Stimulated activated memory B cell treated with anti-CD40 and anti-IgM and Interleukin-4, amounts not matched to agents 10 μg/mL and 1 μg/mL and 100 μg/mL, for 72 hours (primary cell): ENCODE measurements at places on chromosomes 1 and 21.

DNA sequence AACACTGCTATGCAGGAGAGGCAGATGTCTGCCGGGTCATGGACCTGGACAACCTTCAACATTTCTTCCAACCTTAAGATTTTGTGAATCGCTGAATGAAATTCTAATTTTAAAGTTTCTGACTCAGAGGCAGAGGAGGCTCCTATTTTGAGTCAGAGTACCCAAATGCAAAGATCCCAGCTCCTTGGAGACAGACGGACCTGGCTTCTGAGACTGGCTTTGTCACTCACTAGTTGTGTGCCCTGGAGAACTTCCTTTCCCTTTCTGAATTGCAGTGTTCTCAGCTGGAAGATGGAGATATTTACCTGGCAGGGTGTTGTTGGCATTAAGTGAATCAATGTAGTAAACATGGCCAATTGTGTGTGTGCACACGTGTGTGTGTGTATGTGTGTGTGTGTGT is 51.9 kb downstream of the IER5 start:
- peak; percentile 39 for ATAC-seq
- peaks cover 74% of the 10 kb centered on the region for H3K4me1 ChIP-seq
- peaks cover 9% of the 10 kb centered on the region for H3K36me3 ChIP-seq
- H3K4me3 ChIP-seq, result peak overlapping the region; percentile 12
- peak overlapping the region; percentile 100 for H3K27ac ChIP-seq

DNA sequence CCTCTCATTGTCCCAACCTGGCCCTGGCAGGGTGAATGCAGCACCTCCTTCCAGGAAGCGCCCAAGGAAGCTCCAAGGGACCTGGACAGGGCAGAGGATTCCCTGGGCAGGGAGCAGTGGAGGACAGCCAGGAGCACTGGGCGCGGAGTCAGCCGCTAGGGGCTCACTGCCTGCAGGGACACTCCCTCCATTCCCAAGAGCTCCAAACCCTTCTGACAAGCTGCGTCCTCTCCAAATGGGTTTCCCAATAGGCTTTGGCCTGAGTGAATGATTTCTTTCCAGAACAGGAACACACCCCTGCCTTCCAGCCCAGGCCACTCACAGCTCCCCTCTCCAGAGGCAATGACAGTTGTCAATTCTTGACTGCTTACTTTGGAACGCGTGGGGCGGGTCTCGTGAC is 128.5 kb upstream of the EDN2 start:
- H3K27ac ChIP-seq, result no peak overlapping the region
- no peak overlapping the region for H3K4me3 ChIP-seq
- H3K36me3 ChIP-seq, result peaks cover 50% of the 10 kb centered on the region
- ATAC-seq, result no peak
- no peaks in the 10 kb centered on the region for H3K27me3 ChIP-seq
- peaks cover 32% of the 10 kb centered on the region for H3K4me1 ChIP-seq

- peak overlapping the region; percentile 91 for H3K4me3 ChIP-seq
- H3K27me3 ChIP-seq, result no peaks in the 10 kb centered on the region
- peaks cover 37% of the 10 kb centered on the region for H3K36me3 ChIP-seq
- ATAC-seq, result no peak
- peak overlapping the region; percentile 82 for H3K27ac ChIP-seq
These were observed 1.7 kb downstream of the DHCR24 start for GRCh38 chr1:54885237-54885679.

GRCh38 chr1:78840453-78841271 is 165.9 kb downstream of the ADGRL4 start:
- no peak for ATAC-seq
- no peaks in the 10 kb centered on the region for H3K4me1 ChIP-seq
- H3K4me3 ChIP-seq, result no peak overlapping the region
- H3K27ac ChIP-seq, result no peak overlapping the region

DNA sequence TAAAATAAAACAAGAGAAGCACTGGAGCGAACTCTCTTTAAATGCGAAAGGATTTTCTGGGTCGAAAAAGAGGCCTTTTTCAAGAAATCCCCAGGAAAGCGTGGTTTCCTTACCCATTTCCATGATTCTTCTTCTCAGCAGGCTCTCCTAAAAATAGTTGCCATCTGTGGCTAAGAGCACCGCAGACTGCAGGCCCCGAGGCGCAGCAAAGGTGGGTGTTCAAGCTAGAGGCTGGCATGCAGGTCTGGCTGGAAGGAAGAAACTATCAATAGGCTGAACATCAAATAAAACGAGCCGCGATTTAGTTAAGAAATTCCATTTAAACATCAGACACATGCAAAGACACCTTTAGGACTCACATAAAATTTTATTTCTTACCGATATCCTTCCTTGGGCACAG is 135.1 kb downstream of the ADAMTS1 start:
- H3K27me3 ChIP-seq, result no peaks in the 10 kb centered on the region
- ATAC-seq, result no peak
- H3K4me1 ChIP-seq, result no peaks in the 10 kb centered on the region
- H3K27ac ChIP-seq, result no peak overlapping the region
- no peak overlapping the region for H3K4me3 ChIP-seq

- no peak overlapping the region for H3K27ac ChIP-seq
- no peaks in the 10 kb centered on the region for H3K27me3 ChIP-seq
- H3K36me3 ChIP-seq, result no peaks in the 10 kb centered on the region
- no peak overlapping the region for H3K4me3 ChIP-seq
- H3K4me1 ChIP-seq, result peaks cover 17% of the 10 kb centered on the region
- ATAC-seq, result no peak
These were observed 10.4 kb upstream of the BCAR3 start for GRCh38 chr1:93692026-93692425.

- no peak within 1 kb of the TSS for H3K4me3 ChIP-seq
- peaks cover 34% of the 10 kb centered on the region for H3K27me3 ChIP-seq
- no peaks in the 10 kb centered on the region for H3K36me3 ChIP-seq
- H3K4me1 ChIP-seq, result peaks cover 5% of the 10 kb centered on the region
- no peak within 1 kb of the TSS for H3K27ac ChIP-seq
- no peak for ATAC-seq
These were observed at the start of gene TPM3 for GRCh38 chr1:154191990-154192461. TSS of gene TPM3 (minus strand) at chr1:154192100. CDS start at chr1:154192018, 82 bp downstream.

GRCh38 chr1:110265186-110265585 is 55.1 kb downstream of the KCNC4 start:
- no peaks in the 10 kb centered on the region for H3K36me3 ChIP-seq
- peaks cover 7% of the 10 kb centered on the region for H3K4me1 ChIP-seq
- H3K4me3 ChIP-seq, result no peak overlapping the region
- no peak for ATAC-seq
- H3K27ac ChIP-seq, result no peak overlapping the region

DNA sequence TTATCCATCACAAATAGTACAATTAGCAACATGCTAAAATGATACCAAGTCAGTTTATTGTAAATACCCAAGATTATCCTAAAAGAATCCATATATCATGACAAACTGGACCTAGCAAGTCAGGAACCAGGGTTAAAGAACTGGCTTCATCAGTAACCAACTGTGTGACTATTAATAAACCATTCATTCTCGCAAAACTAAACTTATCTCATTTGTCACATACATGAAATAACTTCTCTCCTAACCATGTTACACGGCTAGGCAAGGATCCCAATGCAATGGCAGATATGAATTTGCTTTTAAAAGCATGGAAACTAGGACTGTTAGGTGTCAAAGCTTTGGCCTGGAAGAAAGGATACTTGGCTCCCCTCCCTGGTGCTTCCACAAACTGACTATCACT is 29.4 kb downstream of the CYP2J2 start:
- H3K4me3 ChIP-seq, result no peak overlapping the region
- no peaks in the 10 kb centered on the region for H3K4me1 ChIP-seq
- no peaks in the 10 kb centered on the region for H3K27me3 ChIP-seq
- peaks cover 5% of the 10 kb centered on the region for H3K36me3 ChIP-seq

DNA sequence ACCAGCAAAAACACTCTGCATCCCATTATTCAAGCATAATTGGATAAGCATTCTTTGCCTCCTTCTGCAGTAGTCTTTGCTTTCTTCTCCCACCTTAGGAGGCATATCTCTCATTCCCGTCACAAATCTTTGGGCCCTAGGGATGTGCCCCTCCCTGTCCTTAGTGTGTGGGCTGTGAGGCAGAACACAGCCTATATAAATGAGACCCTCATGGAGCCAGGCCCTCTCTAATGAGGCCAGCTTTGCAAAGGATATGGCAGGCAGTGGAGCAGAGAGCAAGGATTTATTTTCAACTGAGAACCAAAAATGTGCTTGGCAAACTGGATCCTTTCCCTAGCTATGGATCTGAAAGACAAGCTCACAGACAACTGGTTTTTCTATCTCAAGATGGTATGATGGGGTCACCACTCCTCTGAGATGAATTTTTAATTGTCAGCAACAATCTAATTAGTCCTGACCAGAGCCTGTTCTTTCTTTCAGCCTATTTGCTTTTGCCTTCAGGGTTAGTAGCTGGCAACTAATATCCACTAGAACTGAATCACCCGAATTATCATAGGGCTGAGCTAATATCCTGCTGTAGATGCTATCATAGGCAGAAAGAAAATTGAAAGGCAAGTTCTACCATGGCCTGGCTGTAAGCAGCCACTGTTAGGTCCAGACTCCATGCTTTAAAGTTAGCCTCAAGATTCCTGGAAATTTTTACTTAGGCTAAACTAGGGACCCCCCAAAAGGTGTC is 134.2 kb downstream of the SYT2 start:
- no peaks in the 10 kb centered on the region for H3K4me1 ChIP-seq
- no peaks in the 10 kb centered on the region for H3K27me3 ChIP-seq
- H3K27ac ChIP-seq, result no peak overlapping the region
- peaks cover 35% of the 10 kb centered on the region for H3K36me3 ChIP-seq
- H3K4me3 ChIP-seq, result no peak overlapping the region

GRCh38 chr1:201111156-201111555 is 1.1 kb downstream of the CACNA1S start:
- H3K27ac ChIP-seq, result no peak overlapping the region
- no peaks in the 10 kb centered on the region for H3K36me3 ChIP-seq
- H3K27me3 ChIP-seq, result peaks cover 47% of the 10 kb centered on the region
- ATAC-seq, result no peak

- H3K36me3 ChIP-seq, result peaks cover 86% of the 10 kb centered on the region
- H3K27me3 ChIP-seq, result no peaks in the 10 kb centered on the region
- peaks cover 38% of the 10 kb centered on the region for H3K4me1 ChIP-seq
- H3K4me3 ChIP-seq, result peak overlapping the region; percentile 99
These were observed 4.9 kb downstream of the MCL1 start for GRCh38 chr1:150574260-150575071.

DNA sequence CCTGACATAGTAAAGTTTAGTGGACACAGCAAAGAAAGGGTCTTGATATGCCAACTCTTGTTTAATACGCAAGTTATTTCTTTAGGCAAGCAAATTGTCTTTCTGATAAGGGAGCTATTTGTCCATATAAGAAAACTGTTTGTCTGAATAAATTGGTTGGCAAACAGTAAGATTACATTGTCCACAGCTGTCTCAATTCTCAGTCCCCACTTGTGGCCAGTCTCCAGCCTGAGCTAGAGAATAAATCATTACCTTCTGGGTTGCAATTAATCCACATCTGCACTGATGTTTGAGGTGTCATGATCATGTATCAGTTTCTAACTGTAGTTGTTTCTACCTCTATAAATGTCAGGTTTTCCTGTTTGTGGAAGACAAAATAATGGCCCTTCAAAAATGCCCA is 60.0 kb upstream of the TNR start:
- no peak overlapping the region for H3K4me3 ChIP-seq
- no peaks in the 10 kb centered on the region for H3K4me1 ChIP-seq
- H3K27me3 ChIP-seq, result no peaks in the 10 kb centered on the region
- no peak overlapping the region for H3K27ac ChIP-seq
- no peaks in the 10 kb centered on the region for H3K36me3 ChIP-seq
- no peak for ATAC-seq

- no peaks in the 10 kb centered on the region for H3K36me3 ChIP-seq
- ATAC-seq, result no peak
- peaks cover 4% of the 10 kb centered on the region for H3K4me1 ChIP-seq
- no peaks in the 10 kb centered on the region for H3K27me3 ChIP-seq
These were observed 38.3 kb upstream of the BACH1 start for GRCh38 chr21:29260461-29260860.

DNA sequence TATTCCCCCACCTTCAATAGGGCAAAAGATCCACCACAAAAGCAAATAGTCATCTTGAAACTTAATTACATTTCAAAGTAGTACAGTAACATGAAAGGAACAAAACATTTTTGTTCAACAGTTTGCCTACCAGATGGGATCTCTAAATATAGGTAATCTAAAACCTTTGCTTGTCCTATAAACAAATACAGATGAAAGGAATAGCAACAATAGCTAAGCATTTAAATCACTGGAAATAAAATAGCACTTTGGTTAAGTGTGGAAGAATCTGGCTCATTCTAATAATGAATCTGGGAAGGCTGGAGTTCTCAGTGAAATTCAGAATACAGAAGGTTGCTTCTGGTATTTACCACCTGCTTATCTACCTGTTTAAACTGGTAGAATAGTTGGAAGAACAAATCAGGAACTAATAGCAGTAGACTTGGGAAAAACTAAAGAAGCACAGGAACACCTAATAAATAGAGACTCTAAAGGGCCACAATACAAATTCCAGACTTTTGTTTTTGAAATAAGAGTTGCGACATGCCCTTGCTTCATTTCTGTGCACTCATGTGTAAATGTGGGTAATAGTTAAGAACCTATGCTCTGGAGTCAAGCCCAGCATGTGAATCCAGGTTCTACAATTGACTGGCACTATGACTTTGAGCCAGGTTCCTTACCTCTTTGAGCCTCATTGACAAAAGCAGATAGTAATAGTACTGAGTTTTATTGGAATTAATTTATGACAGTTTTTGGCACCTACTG is 2.3 kb upstream of the LYPLAL1 start:
- peaks cover 8% of the 10 kb centered on the region for H3K36me3 ChIP-seq
- ATAC-seq, result no peak
- peaks cover 18% of the 10 kb centered on the region for H3K4me1 ChIP-seq
- H3K27ac ChIP-seq, result no peak overlapping the region
- no peaks in the 10 kb centered on the region for H3K27me3 ChIP-seq
- no peak overlapping the region for H3K4me3 ChIP-seq

DNA sequence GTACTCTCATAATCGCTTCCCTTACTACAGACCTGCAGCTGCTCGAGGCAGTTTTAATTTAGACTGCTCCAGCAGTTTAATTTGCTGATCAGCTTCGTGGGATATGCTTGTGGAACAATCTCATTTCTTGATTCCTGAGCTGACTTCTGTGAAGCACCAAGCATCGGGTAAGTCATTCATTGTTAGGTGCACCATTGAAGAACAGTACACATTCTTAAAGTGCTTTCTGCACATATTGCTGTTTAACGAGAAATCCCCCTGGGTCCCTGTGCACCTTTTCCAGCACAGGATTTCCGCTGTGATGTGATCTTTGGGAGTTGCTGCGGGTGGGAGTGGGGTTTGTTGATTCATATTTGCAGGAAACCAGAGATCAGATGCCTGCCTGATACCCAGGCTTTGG is 9.1 kb downstream of the GALNT2 start:
- no peak overlapping the region for H3K4me3 ChIP-seq
- peaks cover 30% of the 10 kb centered on the region for H3K36me3 ChIP-seq
- H3K27ac ChIP-seq, result no peak overlapping the region
- ATAC-seq, result no peak
